Sigmoid colon (tissue), 7 donors: ENCODE measurements at places on chromosomes 4 and X. TPM values are rescaled to one million over a fixed set of nuclear protein-coding genes. Genes with fewer than 3 reads are reported as not detected.

- no peak for DNase-seq
Observed at GRCh38 chrX:53445977-53446376, 11.8 kb upstream of the HSD17B10 start.

DNA sequence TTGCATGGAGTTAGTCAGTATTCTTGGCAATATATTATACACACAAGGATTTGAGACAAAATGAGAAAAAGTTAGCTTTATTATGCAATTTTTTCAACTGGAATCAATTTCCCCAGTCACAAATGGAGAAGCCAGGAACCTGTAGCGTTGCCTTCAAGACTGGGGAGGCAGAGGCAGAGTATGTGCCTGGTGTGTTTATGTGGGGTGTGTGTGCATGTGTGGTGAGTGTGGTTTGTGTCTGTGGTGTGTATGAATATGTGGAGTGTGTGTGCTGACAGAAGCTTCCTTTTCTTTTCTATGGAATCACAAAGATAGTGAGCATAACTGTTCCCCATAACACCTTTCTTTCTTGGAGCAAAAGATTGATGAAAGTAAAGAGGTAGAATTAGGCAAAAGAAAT is 37.0 kb downstream of the TNIP3 start:
- DNase-seq, result no peak

- no peak for DNase-seq
Observed at GRCh38 chr4:159926871-159927270, 824.0 kb downstream of the RAPGEF2 start.

GRCh38 chrX:17597327-17597726 is 140.0 kb upstream of the SCML1 start:
- no peak for DNase-seq

DNA sequence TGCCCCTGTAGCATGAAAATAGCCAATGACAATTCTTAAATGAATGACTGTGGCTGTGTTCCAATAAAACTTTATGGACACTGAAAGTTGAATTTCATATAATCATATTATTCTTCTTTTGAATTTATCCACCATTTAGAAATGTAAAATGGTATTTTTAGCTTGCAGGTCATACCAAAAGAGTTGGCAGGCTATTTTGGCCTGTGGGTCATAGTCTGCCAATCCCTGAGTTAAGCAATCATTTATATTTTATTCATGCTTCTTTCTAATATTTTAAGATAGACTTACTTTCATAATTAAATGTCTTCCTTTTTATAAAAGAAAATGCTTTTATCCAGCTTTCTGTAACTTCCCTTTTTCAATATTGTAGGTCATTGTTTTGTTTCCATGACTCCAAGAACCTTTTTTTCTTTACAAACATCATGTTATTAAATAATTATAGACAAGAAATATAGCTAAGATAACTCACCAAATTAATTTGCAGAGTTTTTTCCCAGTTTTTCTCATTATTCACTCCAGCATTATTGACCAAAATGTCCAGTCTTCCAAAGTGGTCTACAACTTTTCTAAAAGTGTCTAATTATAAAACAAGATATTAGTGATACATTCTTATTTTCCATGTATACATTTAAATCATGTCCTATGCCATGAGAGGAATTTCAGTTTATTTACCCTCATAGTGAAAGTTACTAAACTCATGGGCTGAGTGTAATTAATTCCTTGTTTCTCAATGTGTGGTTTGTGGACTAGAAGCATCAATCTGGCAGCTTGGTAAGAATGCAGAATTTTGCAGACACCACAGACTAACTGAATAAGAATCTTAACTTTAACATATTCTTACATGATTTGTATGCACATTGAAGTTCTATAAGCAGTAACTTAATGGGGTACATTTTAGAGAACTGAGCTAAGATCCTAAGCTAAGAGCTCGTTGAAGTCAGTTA is 4.5 kb downstream of the HPGD start:
- no peak for DNase-seq

DNA sequence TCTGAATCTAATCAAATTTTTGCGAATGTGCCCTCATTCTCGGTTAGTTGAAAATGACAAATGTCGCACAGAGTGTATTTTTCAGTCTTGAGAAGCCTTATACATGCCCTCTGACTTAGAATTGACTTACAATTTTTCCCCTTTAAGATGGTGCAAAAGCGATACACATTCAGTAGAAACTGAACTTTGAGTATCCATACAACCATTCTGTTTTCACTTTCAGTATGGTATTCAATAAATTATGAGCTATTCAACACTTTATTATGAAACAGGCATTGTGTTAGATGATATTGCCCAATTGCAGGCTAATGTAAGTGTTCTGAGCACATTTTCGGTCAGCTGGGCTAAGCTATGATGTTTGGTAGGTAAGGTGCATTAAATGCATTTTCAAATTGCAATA is 43.4 kb downstream of the SLC9A7 start:
- no peak for DNase-seq

- no peak for DNase-seq
Observed at GRCh38 chr4:125693228-125693627, 378.5 kb downstream of the FAT4 start.

- DNase-seq, result no peak
Observed at GRCh38 chr4:42396752-42397634, at the start of gene SHISA3. SHISA3 (plus strand) TSS chr4:42397488; CDS start chr4:42398057, 569 bp downstream.

DNA sequence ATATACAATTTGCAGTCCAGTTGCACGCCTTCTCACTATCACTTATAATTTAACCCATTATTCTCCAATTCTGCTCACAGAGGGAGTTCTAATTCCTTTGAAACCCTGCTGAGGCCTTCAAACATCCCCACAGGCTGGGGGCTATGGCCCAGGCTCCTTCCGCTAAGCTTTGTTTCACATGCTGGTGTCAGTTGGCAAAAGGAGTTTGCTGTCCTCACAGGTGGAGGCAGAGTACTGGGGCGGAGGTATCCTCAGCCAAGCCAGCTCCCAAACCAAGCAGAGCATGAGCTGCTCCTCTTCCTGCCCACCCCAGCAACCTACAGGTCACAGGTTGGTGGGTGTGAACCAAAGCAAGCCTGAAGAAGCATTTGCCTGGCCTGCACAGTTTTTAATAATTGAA is 21.5 kb downstream of the BTC start:
- no peak for DNase-seq

DNA sequence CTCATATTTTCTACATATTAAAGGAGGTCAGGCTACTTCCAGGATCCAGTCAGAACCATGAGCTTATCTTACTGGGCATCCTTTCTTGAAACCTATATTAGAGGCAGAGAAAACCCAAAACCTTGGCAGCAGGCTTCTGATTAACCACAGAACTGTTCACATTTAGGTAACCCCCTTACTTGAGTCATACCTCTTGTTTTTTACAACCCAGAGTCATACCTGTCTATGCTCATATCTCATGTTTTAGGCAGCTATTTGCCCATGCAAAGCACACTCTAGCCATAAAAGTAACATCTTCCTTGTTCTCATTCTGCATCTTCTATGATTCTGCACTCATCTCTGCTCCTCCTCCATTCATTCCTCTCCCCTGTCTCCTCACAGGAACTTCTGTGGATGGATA is 138.0 kb upstream of the SMIM31 start:
- DNase-seq, result no peak

- peak; percentile 49 for DNase-seq
Observed at GRCh38 chr4:1401409-1402020, 4.7 kb downstream of the NKX1-1 start.

DNA sequence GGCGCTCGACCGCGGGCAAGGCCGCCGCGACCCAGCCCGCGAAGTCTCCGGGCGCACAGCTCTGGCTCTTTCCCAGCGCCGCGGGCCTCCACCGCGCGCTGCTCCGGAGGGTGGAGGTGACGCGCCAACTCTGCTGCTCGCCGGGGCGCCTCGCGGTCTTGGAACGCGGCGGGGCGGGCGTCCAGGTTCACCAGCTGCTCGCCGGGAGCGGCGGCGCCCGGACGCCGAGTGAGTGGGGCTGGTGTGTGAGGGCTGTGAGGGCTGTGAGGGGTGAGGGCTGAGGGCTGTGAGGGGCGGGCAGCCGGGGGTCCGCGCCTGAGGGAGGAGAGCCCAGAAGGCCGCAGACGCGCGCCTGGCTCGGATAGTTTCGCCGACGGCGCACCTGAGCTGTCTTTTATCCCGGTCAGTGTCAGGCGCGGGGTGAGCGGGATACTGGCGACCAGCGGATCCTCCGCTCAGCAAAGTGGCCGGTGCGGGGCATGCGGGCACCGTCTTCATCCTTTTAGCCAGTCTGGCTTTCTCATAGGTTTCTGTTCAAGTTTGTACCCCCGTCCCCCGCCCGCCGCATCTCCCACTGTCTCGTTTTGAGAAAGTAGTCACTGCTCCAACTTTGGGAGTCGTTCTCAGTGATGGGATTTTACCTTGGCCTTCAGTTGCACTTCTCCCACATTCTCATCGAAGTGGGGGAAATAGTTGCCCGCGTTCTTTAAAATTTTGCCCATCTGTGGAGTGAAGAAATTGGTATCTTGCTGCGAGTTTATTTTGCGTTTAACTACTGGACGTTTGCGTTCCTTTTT is 586 bp downstream of the HERC5 start:
- peak; percentile 77 for DNase-seq

SPANXC gene
- not detected for total RNA-seq

RAB40A gene
- 1.7 TPM for total RNA-seq

KLHL13 gene
- 11.1 TPM for total RNA-seq

CENPVL1 gene
- total RNA-seq, result not detected

ITM2A gene
- total RNA-seq, result 13.0 TPM

SMIM10L2A gene
- 1.1 TPM for total RNA-seq
